ENCODE measurements at places on chromosomes 1 and 21. TPM values are rescaled to one million over a fixed set of nuclear protein-coding genes. Genes with fewer than 3 reads are reported as not detected.

GRCh38 chr1:213054142-213054541 lies 3.1 kb downstream of the RPS6KC1 start:
- no peak for DNase-seq

- no peak for DNase-seq
Observed at GRCh38 chr21:28687586-28687985, 305.1 kb downstream of the LTN1 start.

DNA sequence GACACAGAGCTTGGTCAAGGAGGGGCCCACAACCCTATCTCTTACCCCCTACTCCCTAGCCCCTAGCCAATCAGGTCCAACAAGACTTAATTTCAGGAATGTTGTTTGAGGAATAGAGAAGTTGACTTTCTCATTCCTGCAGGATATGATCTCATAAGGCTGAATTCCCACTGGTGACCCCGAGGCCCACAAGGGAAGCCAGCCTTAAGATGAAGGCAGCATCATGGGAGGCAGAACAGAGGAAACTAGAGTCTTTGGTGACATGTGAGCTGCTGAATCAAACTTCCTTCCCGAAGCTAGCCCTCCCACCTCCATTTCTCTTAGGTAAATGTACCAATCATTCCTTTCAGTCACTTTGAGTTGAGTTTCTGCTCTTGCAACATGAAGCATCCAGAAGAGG lies 9.1 kb upstream of the PDIK1L start:
- DNase-seq, result no peak

DNA sequence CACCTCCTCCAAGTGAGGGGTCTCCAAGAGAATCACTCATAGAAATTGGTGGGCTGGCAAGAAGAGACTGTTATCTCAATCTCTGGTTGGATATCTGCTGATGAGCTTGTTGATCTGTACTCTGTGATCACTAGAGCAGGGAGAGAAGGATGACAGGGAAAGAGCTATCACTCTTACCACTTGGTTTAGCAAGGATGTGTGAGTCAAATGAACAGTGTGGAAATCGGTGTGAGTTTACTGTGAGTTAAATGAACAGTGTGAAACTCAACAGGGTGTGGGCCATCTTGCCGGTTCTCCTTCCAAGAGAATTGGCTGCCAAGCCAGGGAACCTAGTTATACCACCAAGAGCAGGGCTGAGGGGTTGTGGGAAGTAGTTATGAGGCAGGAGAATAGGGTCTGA lies 33.3 kb upstream of the CD1D start:
- DNase-seq, result no peak

- DNase-seq, result no peak
Observed at GRCh38 chr21:46597896-46598343, 7.0 kb downstream of the S100B start.

DNA sequence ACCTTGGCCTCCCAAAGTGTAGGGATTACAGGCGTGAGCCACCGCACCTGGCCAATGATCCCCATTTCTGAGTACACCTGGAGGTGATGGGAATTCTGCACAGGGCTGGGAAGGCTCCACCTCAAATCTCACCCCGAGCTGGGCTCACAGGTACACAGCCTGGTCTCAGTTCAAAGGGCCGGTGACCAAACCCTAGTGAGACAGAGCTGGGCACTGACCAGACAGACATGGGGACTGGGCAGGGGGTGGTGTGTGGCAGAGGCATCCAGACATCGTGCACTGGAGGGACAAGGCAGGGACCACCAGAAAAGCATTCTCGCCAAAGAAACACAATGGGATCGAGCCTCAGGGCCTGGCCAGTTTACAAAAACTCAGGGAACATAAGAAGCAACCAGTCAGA lies 17.2 kb downstream of the LSS start:
- DNase-seq, result no peak

DNA sequence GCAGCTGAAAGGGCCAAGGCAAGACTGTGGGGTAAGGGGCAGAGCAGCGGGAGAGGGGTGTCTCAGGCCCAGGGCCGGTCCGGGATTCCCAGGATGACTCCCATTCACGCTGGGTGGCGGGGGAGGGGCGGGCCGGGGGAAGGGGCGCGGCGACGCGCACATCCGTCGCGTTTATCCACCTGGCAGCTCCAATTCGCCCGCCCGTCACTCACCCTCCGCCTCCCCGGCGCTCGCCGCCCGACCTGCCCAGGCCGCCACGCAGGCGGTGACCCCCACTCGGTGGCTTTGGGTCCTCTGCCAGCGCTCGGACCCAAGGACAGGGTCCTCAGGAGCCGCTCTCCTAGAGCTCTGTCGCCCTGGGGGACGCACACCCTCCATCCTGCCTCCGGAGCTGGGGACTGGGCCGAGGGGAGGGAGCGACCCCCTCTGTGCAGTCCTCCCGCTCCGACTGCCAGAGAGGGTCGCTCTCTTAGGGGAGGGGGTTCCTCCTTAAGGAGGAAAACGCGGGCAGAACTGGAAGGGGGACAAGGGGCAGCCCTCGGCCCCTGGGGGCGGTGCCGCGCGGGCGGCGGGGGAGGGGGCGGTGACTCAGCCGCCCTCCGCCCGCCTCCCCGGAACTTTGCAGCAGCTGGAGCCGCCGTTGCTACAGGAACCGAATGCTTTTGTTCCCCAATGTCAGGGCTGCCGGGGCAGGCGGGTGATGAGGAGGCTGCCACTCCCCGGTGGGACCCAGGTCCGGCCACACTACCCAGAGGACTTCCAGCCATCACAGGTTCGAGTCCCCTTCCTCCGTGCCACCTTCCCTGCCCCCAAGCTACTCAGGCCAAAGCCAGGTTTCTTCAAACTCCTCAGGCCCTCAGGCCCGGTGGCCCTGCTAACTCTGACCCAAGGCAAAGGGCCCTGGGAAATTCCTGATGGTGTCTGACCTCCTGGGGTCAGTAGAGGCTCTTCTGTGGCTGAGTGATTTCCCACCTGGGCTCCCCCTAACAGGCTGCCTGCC lies 3.4 kb downstream of the ADGRB2 start:
- peak; percentile 46 for DNase-seq

- DNase-seq, result no peak
Observed at GRCh38 chr21:45582128-45582527, 39.9 kb upstream of the SLC19A1 start.

- DNase-seq, result no peak
Observed at GRCh38 chr21:15139898-15140297, 75.1 kb upstream of the NRIP1 start.

- no peak for DNase-seq
Observed at GRCh38 chr21:45799765-45800338, 156.3 kb downstream of the PCBP3 start.

- no peak for DNase-seq
Observed at GRCh38 chr1:35838693-35839245, 31.0 kb downstream of the AGO4 start.

DNA sequence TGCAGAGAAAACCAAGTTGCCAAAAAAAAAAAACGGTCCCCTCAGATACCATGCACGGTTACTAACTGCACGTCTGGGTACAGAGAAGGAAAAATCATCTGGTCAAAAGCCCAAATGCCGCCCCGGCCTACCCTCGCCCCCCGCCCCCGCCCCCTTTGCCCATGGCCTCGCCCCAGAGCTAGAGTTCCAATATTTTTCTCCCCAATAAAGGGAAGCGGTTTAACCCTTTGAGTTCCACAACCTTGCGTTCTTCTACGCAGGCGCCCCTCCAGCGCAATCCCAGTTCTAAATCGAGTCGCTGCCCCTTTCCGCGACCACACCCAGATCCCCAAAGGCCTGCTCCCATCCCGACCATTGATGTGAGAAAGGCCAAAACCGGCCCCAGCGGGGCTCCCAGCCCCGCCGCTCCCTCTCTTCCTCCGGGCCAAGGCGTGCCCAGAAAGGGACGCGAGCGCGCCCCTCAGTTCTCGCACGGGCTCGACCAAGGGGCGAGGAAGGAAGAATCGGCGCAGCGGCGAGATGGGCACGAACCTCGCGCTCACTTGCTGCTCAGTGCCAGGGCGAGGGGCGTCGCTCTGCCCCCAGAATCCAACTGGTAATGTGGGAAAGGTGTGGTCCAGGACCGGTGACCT lies 797 bp downstream of the WDR47 start:
- DNase-seq, result no peak

- peak; percentile 21 for DNase-seq
Observed at GRCh38 chr1:157806431-157807149, 13.3 kb downstream of the FCRL1 start.

DNA sequence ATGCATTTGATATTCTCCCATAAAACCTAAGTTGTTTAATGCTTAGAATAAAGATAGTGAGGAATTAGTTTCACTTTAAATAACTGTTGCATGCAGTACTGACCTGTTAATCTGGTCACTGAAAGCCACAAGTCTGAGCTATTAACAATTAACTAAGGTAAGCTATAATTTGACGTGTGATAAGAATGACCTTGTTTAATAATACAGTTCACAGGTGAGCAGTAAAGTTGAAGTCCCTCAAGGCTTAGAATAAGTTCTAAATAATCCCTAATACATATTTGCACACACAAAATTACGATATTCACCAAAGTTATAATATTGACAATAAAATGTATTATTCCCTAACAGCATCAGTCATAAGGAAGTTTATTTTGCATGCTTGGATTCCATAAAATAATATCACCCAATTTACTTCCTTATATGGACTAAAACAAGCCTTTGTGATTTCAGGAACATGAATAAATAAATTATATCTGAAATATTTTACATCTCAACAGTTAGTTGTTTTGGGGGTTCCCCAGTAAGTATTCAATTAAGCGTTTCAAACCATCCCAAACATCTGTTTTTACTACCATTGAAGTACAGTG lies 70.6 kb upstream of the CHRM3 start:
- no peak for DNase-seq

- DNase-seq, result no peak
Observed at GRCh38 chr1:241063276-241063675, 293.7 kb downstream of the RGS7 start.

DNA sequence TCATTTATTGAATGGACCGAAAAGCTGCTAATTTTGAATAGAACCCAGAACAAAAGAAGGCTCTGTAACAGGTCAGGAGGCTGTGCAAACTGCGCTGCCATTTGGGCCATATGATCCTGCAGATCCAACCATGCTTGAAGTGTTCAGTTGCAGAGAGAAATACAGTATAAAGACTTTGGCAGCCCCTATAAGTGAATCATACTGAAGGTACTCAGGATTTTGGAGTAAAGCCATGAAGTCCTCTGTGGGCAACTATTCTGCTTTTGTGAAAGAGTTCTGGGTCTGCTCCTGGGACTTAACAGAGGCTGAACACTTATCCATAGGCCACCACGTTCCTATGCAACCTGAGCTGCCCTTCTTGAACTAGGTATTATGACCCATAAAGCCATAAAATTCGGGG lies 1613.6 kb upstream of the PRMT6 start:
- DNase-seq, result no peak

DNA sequence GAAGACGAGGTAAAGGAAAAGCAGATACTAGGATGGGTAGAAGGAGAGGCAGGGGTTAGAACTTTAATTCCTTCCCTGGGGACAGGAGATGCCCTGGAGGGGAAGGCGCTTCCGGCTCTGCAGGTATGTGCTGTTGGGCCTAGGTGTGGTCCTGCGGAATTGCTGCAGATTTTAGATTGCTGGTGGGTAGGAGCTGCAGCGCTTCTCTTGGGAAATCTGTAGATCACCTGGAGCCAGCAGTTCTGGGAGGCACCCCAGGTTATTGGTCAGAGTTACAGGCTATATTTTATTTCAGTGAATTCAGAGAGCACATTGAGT lies 1.1 kb downstream of the MGST3 start:
- DNase-seq, result peak; percentile 65

DNA sequence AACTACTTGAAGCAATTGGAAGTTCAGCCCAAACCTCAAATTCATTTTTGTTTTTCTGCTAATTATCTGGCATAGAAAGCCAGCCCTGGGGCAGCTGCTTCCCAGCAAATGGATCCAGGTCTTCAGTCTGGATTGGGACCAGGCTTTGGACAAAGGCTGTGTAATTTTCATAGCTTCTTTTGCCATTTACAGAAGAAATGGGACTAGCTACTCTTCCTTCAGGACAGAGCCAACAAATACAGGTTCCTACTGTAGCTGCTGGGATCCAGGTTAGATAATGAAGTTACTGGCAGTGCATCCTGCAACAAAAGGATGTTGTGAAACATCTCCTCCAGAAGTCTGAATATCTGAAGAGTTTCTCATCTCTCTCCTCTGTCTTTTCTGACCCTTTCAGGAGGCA lies 171.5 kb upstream of the CAMK1G start:
- no peak for DNase-seq

- no peak for DNase-seq
Observed at GRCh38 chr1:151976015-151976343, 17.7 kb downstream of the S100A10 start.

The C1orf94 gene
- not detected for total RNA-seq

The PAPPA2 gene
- 1.0 TPM for total RNA-seq

The BARHL2 gene
- total RNA-seq, result not detected

The CFAP107 gene
- total RNA-seq, result not detected

The LIPI gene
- not detected for total RNA-seq

The SLC6A9 gene
- 52.5 TPM for total RNA-seq

The TNNT2 gene
- total RNA-seq, result 0.28 TPM

The NOTCH2 gene
- 57.7 TPM for total RNA-seq

Data from mucosa of descending colon (tissue), 3 donors.